Hepatocyte (in vitro differentiated cells): ENCODE measurements at places on chromosomes 1 and 21.

GRCh38 chr1:1809489-1809888, 31.2 kb upstream of the NADK start:
- no peak for DNase-seq

- no peak for DNase-seq
Observed at GRCh38 chr1:45928486-45929205, 125.2 kb downstream of the MAST2 start.

DNA sequence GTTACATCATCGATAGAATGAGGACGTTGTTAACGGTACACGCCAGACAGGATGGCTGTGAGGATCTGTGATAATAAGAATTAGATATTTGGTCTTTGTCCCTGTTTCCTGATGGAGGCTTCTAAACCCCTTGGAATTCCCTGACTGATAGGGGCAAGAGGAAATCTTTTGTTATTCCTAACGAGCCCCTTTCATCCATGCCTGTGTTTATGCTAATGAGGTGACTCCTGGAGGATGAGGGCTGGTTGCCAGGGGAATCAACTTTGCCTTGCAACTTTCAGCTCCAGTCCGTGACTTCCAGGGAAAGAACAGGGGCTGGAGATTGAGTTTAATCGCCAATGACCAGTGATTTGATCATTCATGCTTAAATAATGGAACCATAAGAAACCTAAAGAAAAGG, 39.3 kb upstream of the NLRP3 start:
- DNase-seq = no peak

- DNase-seq = no peak
Observed at GRCh38 chr1:243438146-243438545, 182.3 kb downstream of the SDCCAG8 start.

- no peak for DNase-seq
Observed at GRCh38 chr1:182607566-182607965, 3.4 kb upstream of the RGS16 start.

DNA sequence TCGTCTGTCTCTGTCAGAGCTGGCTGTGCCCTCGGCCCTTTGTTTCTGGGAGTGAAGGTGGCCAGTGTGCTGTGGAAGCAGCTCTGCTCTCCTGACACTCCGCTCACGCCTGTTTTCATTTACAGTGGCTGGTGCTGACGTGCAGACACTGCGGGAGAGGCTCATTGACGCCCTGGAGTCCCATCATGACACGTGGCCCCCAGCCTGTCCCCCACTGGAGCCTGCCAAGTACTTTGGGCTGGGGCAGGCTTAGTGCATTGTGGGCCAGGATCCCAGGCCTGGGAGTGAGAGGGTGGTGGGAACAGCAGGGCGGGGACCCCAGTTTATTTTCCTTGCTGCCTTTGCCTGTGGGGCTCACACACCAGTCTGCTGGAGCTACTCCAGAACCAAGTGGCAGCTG, 21.1 kb downstream of the QSOX1 start:
- no peak for DNase-seq

GRCh38 chr1:158055854-158056253, 62.4 kb downstream of the KIRREL1 start:
- no peak for DNase-seq
